Uterine smooth muscle cell (primary cell): ENCODE measurements at places on chromosomes 11 and 22. TPM values are rescaled to one million over a fixed set of nuclear protein-coding genes. Genes with fewer than 3 reads are reported as not detected.

KCNJ1 gene
- under 0.01 TPM in 1 of 2 replicates, not detected in the other for total RNA-seq

CD3G gene
- 0.12 TPM in 1 of 2 replicates, not detected in the other for total RNA-seq

MUC5B gene
- total RNA-seq, result not detected in 2 replicates

TYR gene
- not detected in 2 replicates for total RNA-seq

LPXN gene
- total RNA-seq, result 11.2 and 34.6 TPM in 2 replicates

CRYBB2 gene
- not detected in 2 replicates for total RNA-seq

HPS4 gene
- 39.3 and 42.5 TPM in 2 replicates for total RNA-seq
